ENCODE measurements at places on chromosomes 16 and 17.

GRCh38 chr16:10629592-10629963 lies 49.2 kb upstream of the EMP2 start:
- DNase-seq: no peak

- no peak for DNase-seq
Measured at GRCh38 chr17:78349891-78350642, 9.8 kb downstream of the SOCS3 start.

- no peak for DNase-seq
Measured at GRCh38 chr17:45759761-45760160, 24.4 kb upstream of the CRHR1 start.

- DNase-seq: no peak
Measured at GRCh38 chr16:51876934-51877333, 670.0 kb downstream of the TOX3 start.

- DNase-seq: peak; percentile 38
Measured at GRCh38 chr17:16407911-16408588, 7.3 kb upstream of the TRPV2 start.

- DNase-seq: no peak
Measured at GRCh38 chr17:15309793-15310192, 31.6 kb downstream of the TEKT3 start.

- peak; percentile 90 for DNase-seq
Measured at GRCh38 chr17:48107137-48108055, at the start of gene SNX11. TSS of gene SNX11 (plus strand) at chr17:48107766. CDS start at chr17:48112044, 4,278 bp downstream.

DNA sequence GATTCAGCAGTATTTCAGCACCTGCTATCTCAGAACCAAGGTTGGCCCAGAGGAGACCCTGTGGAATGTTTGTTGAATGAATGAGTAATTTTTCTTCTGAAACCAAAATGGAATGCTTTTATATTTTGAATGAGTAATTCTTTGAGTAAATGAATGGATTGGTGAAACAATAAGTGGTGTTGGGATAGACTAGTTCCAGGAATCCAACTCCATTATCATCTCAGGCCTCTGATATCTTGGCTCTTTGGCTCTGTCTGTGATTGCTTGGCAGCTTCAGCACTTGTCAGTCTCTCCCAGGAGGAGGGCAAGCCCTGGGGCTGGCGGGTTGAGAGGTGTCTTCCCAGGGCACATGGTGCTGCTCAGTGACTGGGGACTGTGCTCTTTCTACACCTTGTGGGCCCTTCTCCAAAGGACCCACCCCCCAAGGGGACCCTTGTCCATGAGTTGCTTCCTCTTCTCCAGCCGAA lies 284.4 kb upstream of the FOXF1 start:
- no peak for DNase-seq

DNA sequence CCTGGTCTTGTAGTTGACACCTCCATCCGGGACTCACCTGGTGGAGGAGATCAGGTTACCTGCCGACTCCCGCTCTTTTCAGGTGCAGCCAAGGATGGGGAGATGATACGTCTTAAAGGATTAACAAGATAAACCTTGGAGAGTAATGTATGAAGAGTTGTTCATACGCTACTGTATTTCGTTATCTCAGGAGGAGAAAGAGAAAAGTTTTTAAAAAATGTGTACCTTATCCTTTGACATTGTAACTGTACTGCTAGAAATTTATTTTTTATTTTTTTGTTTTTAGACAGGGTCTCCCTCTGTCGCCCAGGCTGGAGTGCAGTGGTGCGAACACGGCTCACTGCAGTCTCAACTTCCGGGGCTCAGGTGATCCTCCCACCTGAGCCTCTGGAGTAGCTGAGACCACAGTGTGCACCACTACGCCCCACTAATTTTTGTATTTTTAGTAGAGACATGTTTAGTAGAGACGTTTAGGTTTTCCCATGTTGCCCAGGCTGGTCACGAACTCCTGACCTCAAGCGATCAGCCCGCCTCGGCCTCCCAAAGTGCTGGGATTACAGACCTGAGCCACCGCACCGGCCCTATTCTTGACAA lies 764 bp upstream of the SMURF2 start:
- no peak for DNase-seq

DNA sequence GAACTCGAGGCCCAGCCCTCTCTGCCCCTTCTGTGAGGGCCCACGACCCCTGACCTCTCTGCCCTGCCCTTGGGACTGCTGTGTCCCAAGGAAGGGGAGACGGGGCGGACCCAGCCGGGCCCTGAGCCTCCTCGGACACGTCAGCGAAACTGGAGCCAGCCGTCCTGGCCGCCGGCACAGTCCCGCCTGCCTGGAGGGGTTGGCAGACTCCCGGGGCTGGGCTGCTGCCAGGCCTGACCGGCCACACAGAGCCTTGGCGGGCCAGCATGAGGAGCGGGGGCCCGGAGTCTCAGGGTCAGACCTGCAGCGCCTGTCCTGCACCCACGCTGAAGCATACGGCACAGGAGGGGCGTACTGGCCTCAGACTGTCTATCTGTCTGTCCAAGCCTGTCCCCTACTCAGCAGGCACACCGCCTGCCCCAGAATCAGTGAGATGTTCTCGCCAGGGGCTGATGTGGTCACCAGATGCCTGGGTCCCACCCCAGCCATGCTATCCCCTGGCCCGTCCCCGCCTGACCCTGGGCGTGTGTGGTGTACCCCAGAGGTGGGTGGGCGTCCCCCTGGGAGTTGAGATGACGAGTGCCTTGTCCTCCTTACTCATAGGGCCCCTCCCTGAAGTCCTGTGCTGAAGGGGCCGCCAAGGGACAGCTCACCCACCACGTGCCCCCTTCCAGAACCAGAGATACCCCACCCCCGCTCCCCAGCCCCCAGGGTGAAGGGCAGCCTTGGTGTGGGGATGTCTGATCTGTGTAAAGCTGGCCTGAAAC lies 4.7 kb downstream of the VASN start:
- peak; percentile 75 for DNase-seq

GRCh38 chr16:70270176-70270575 lies 18.4 kb upstream of the EXOSC6 start:
- no peak for DNase-seq

- DNase-seq: no peak
Measured at GRCh38 chr17:45162025-45162687, 481 bp downstream of the HEXIM2 start.

GRCh38 chr17:78893684-78894083 lies 9.3 kb downstream of the CEP295NL start:
- no peak for DNase-seq

DNA sequence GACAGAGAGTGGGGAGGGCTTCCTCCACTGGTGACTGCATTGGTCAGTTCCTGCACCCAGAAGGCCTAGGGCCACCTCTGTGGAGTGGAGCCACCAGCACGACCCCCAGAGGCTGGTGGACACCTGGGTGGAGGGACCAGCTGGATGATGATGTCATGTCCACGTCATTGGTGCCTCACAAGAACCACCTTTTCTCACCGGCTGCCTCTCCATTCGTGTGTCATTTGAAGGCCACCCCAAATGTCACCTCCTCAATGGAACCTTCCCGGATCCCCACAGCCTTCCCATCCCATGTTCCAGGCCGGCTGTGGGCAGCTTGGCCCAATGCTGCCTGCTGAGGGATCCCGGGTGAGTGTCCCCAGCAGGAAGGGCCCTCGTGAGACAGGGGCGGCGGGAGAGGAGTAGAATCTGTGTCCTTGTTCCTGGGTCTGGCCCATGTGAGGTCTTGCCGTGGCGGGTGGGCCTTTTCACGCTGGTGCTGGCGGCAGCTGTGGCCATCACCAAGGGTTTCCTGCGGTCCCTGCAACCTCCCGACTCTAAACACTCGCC lies 9.1 kb upstream of the CHMP6 start:
- DNase-seq: no peak

- no peak for DNase-seq
Measured at GRCh38 chr16:64771273-64771672, 350.6 kb downstream of the CDH11 start.

DNA sequence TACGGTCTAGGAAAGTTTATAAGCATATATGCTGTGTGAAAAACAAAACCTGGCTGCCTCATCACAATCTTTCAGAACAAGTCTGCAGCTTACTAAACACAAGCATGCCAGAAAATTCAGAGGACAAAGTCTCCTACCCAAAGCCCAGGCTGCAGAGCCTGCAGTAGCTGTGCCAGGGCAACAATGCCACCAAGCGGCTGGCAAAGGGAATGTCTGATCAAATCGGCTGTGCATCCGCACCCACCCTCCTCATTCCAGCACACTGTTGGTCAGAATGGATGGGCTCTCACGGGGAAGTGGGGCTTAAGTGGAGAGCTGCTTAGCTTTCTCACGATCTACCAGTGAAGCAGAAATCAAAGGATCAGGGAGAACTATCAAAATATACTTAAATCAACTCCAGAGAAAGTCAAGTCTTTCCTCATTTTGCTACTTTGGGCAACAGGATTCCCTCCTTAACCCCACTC lies 73.5 kb downstream of the CYTH1 start:
- peak; percentile 77 for DNase-seq

DNA sequence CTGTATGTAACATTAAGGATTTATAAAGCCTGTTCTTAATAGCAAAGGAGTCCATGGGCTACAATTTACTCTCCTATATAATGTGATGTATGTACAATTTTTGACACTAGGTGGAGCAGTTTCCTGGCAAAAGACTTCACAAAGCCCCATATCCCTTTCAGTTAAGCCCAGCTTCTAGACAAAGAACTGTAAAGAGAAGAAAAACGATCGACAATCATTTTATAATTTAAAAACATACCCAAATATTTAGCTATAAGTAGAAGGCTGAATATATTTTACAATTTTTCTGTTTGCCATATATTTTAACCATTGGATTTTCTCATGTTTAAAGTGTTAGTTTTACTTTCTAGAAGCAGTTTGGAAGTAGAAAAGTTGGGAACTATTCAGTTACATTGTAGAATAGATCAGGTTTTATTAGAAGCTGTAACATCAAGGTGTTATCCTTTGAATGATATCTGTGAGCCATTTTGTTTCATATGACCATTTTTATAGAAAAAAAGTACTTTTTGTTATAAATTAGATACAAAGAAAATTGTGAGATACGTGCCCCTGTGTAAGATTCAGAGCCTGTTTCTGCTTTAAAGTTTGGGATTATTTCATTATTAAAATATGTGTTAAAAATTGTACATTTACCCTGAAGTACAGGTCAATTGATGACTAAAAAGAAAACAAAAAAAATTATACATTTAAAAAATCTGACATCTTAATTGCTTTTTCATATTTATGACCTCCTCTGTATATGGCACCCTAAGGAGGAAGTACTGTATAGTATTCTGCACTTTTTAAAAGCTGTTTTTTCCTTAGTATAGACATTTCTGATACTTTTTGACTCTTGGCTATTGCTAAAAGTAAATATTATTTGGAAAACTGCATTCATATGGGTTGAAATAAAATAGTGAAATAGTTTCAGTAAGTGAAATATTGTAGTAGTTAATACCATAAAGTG lies 46.3 kb downstream of the VMP1 start:
- DNase-seq: peak; percentile 90

- DNase-seq: no peak
Measured at GRCh38 chr17:30368912-30369720, 9.6 kb upstream of the CPD start.

DNA sequence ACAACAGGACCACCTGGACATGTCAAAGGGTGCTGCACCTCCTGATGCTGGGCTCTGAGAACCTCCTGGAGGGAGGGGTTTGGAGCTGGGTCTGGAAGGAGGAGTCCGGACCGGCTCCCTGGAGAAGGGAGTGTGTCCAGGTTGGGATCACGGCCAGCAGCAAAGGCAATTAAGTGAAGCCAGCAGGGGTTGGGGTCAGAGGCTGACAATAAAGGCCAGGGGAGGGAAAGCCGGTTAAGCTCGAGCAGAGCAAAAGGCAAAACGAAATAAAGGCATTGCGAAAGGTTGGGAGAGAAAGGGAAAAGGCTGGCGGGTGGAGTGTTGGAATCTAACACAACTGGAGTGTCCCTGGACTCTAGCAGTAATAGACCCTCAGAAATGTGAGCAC lies 992 bp upstream of the CACNG4 start:
- no peak for DNase-seq

DNA sequence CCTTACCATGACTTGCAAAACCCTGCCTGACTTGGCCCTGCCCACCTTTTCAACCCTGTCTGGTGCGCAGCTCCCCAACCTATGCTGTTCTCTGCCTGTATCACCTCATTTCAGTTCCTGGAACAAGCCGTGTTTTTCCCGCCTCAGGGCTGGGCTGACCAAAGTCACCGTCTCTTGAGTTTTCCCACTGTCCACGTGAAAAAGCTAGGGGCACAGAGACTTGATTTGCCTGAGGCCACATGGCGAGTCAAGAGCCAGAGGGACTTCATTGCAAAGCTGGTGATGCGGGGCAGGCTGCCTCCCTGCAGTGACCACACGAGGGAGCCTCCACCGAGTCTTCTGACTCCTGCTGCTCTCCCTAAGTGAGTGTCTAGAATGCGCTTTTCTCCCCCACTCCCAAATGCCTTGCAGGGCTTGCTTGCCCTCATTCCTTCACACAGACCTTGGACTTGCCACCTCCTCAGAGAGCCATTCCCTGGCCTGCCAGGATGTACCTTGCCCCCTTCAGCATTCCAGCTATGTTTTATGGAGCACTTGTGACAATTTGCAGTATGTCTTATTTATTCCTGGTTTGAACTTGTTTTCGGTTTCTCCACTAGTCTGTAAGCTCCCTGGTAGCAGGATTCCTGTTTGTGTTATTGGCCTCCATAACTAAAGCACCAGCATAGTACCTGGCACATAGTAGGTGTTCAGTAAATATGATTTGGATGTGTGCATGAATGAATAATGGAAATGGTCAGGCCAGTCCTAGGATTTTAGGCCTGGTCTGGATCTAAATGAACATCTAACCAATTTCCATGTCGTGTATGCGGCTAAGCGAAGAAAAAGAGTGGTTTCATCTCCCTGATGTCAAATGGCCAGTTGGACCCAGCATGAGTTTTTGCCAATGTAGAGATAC lies 252.3 kb downstream of the SNX29 start:
- DNase-seq: peak; percentile 71

GRCh38 chr16:71895679-71896365 lies 491 bp downstream of the IST1 start:
- DNase-seq: peak; percentile 51

GRCh38 chr17:9677411-9677810 lies 32.1 kb downstream of the USP43 start:
- DNase-seq: no peak

DNA sequence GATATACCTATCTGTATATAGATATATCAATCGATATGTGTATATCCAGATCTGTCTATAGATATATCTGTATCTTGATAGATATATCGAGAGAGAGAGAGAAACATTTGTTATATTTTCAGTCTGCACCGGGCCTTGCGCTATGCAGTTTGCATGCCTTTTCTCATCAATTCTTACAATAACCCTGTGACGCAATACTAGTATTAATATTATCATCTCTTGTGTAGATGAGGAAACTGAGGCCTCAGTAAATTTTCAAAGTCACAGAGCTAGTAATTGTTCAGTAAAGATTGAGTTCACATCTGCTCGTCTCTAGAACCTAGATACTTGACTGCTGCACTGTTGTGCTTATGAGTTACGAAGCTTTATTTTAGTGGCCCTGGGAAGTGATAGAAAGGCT lies 77.6 kb downstream of the NF1 start:
- no peak for DNase-seq

Data from fibroblast of skin of back (primary cell).